ENCODE measurements at places on chromosomes 5 and 9.

DNA sequence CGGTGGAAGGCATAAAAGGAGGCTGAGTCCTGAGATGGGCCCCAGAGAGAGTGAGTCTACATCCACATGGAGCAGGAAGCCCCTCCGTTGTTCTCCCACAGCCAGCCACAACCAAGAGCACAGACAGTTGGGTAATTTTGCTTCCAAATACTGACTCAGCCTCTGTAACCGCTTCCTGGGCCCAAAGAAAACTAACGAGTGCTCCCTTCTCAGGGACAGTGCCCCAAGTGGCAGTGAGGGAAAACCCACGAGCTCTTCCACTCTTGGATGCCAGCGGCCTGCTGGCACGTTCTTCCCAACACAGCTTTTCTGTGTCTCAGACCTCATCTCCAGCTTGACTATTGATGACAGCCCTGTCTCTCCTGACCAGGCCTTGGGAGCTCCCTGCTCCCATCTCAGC is 207.6 kb downstream of the FSTL4 start:
- DNase-seq: no peak

DNA sequence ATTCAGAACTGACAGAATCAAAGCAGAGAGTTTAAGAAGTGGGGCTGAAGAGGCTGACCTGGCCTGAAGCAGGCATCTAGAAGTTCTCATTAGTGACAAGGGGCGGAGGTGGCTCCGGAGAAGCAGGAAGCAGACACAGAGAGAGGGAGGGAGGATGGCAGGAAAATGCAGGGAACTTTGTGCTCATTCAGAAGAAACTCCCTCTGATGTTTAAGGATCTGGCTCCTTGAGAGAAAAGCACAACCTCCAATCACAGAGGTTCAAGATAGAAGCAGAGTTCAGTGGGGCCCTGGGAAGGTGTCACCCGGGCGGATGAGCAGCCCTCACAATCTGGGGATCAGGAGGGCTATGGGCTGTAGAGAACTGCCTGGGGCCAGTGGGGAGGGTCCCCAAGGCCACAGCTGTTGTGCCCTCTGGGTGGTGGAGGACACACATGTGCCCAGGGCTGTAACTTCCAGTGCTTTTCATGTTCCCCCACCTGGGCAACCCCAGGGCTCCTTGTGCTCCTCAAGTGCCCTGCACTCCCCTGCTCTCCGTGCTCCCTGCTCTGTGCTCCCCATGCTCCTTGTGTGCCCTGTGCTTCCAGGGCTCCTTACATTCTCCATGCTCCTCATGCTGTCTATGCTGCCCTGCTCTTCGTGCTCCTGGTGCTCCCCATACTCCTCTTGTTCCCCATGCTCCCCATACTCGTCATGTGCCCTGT is 51.4 kb downstream of the TRIP13 start:
- DNase-seq: no peak

- no peak for DNase-seq
Measured at GRCh38 chr5:35502206-35502605, 115.5 kb upstream of the SPEF2 start.

DNA sequence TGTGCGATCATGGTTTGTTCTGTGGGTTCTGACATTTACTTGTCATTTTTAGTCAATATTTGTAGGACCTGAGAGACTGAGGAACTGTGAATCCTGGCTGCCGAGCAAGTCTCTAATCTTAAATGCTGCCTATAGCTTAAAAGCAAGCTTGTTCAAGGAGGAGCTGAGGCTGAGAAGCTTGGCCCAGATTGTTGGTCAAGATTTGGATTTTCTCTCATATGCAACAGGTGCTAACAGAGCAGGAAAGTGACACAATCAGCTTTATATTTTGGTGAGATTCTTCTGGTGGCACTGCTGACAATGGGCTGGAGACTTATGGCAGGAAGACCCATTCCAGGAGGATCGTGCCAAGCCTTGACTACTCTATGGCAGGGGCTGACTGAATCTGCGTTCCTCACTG is 192.5 kb downstream of the MAPKAP1 start:
- DNase-seq: no peak

- no peak for DNase-seq
Measured at GRCh38 chr9:69346596-69347390, 21.8 kb downstream of the ENTREP1 start.

DNA sequence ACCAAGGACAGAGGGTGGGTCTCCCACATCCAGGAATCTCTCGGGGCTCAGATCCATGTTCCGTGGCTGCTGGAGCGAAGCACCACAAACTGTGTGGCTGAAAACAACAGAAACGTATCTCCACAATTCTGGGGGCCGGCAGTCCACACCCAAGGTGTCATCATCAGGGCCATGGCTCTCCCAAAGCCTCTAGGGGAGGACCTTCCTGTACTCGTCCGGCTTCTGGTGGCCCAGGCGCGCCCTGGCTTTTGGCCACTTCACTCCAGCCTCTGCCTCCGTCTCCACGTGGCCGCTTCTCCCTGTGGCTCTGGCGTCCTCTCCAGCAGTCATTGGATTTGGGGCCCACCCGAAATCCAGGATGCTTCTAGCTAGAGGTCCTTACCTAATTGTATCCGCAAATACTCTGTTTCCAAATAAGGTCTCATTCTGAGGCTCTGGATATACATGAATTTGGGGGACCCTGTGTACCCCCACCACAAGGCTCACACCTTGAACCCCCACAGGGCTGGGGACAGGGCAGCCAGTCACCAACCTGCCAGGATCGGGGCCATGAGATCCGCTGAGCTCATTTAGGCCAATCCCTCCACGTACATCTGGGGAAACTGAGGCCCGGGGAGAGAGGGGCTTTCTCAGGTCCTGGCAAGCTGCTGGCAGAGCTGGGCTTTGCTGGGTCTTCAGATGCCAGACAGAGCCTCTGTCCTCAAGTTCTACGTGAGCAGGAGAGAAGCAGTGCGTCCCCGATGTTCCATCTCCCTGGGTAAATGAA is 158.2 kb downstream of the OLFM1 start:
- no peak for DNase-seq
